ENCODE measurements at places on chromosomes 1 and 21.

- no peak for DNase-seq
Observed at GRCh38 chr1:7478142-7478790, 292.8 kb upstream of the VAMP3 start.

GRCh38 chr1:64308866-64309265 is 105.4 kb downstream of the UBE2U start:
- no peak for DNase-seq

GRCh38 chr1:87428883-87429282 is 100.2 kb downstream of the LMO4 start:
- no peak for DNase-seq

DNA sequence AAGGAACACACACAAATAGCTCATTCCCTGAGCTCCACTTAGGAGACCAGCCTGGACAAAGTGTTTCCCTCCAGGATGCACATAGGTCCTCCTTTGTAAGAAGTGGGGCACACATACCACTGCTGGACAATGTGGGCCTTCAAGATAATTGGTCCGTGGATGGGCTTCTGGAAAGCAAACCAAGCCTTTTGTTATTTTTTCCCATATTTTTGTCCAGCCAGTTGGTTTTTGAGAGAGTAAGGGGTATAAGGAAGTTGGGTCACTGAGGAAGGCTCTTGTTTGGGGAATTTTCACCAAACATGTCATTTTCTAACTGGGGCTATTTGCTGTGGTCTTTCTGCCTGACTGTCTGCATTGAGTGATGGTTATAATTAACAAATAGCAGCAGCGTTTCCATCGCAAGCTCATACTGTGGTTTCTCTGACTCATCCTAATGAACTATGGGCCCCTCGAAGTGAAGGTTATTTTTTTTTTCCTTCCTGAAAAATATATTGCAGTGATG is 306.3 kb upstream of the DUSP10 start:
- no peak for DNase-seq

DNA sequence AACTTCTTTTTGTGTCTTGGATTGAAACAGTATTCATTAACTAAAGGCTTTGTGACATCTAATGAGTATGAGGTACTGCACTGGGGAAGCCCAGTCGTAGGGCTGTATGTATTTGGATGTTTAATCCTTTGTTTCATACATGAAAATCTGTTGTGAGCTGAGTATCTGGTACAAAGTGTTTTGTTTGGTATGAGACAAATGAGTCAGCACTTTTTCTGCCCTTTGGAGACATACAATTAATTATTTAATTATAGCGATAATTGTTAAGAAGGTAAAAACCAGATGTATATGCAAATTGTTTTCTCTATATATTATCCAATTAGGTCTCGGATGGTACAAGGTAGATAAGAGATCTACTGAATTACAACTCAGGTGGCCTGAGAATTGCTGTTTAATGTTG is 36.3 kb downstream of the MARK1 start:
- no peak for DNase-seq
